ENCODE measurements at places on chromosomes 5 and 9. TPM values are rescaled to one million over a fixed set of nuclear protein-coding genes. Genes with fewer than 3 reads are reported as not detected.

DNA sequence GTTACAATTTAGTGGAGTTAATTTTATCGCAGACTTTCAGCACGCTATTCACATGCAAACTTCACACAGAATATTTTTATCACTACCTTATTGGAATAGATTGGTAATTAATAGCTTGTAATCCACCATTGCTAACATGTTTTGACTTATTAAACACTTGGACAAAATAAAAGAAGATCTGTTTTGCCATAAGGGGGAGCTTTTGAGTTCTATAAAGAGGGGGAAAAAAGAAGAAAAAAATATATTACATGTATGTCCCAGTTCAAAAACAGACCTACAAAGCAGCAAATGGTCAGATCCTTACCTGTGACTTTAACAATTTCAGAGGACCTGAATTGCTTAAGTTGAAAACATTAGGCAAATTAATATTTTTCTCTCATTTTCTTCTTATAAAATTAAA lies 1.2 kb upstream of the PAPPA start:
- DNase-seq = no peak

DNA sequence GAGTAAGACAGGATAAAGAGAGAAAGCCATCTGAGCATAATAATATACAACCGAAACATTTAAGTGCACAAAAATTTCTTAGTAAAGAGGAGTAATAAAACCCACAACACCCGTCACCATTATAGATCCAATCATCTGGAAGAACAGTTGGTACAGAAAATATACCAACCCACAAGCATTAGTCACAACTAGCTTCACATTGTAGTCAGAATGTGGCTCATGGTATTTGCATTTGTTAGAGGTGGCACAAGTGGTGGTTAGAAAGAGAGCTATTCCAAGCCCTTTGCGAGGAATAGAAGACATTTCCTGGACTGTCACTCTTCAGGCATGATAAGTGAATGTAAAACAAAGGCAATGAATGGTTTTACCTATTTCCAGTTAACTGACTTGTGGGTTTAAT lies 677.5 kb upstream of the ST8SIA4 start:
- DNase-seq = no peak

- DNase-seq = no peak
These were observed 116.0 kb upstream of the TARS1 start for GRCh38 chr5:33324667-33325307.

GRCh38 chr5:136011414-136012001 lies 17.3 kb upstream of the TGFBI start:
- no peak for DNase-seq

DNA sequence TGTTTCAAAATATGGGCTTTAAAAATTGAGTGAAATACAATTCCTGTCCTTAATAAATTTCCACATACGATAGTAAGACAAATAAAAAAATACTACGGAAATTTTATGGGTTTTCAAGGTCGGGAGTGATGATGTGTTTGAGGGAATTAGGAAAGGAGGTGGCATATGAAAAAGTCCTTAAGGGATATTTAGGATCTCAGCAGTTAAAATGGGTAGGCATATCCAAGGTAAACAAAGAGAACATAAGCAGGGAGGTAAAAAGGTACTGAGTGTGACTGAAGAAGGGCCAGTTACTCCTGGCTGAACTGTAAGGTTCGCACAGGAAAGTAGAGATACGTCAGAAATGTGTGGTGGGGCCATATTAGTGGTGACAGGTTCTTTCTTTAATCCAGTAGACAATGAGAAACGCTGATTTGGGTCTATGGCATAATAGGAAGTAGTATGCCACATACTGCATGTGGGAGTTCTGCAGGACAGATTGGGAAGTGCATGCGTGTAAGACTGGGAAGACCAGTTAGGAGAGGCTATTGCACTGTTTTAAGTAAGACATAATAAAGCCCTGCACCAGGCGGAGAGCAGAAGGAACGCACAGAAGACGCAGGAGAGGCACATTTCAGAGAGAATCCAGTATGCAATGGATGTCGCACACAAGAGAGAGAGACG lies 937 bp upstream of the HMGCR start:
- DNase-seq = no peak

- no peak for DNase-seq
These were observed 98.9 kb upstream of the NTRK2 start for GRCh38 chr9:84570482-84571154.

DNA sequence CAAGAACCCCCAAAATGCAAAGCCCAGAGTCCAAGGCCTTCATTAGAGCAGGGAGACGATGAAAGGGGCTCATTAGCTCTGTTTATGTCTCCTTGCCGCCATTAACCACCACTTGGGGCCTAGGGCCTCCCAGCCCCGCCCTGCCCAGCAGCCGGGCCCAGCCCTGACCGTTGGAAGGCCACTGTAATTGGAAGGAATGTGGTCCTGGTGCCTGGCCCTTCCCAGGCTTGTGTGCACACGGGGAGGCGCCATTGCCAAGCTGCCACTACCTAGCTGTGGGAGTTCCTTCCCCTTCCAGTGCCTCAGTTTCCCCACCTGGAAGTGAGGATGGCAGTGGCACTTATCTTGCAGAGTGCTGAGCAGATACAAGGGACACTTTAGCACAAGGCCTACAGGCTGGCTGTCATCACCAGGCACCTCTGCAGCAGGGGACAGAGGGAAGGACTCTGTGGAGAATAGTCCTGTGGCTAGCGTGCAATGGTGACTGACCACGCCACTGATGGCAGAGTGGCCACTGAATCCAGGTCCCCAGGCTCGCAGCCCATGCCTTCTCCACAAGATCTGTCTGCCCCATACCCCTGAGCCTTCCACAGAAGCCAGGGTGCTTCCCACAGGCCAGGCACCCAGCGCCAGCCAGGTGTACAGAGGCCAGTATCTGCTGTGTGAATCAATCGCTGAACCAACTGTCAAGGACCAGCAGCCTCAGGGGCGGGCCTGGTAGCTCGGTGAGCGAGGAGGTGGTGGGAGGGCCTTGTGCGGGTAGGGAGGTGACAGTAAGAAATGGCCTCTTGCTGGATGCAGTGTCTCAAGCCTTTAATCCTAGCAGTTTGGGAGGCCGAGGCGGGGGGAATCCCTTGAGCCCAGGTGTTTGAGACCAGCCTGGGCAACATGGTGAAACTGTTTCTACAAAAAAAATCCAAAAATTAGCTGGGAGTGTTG lies 20.8 kb downstream of the GBGT1 start:
- peak; percentile 66 for DNase-seq

DNA sequence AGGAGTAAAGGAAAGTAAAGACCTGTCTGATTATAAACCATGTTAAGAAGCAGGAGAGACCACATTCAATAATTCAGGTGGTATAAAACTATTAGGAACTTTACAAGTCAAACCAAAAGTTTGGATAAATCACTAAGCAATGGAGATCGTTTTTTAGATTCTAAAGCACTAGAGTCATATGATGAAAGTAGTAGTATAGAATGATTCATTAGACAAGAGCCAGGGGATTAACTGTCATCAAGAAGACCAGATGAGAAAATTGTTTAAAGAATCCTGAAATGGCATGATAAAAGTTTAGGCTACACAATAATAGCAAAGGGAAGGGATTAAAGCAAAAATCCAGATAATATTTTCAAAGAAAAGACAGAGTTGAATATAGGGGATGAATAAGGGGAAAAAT lies 12.9 kb upstream of the CARNMT1 start:
- DNase-seq = no peak

GRCh38 chr9:133506653-133507038 lies 18.1 kb downstream of the MYMK start:
- DNase-seq = no peak

DNA sequence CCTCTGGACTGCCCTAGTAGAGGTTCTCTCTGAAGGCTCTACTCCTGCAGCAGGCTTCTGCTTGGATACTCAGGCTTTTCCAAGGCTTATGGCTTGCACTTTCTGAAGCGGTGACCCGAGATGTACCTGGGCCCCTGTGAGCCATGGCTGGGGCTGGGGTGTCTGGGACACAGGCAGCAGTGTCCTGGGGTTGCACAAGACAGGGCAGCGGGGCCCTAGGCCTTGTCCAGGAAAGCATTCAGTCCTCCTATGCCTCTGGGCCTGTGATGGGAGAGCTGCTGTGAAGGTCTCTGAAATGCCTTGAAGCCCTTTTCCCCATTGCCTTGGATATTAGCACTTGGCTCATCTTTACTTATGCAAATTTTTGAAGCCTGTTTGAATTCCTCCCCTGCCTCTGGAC lies 192.2 kb downstream of the YTHDC2 start:
- no peak for DNase-seq

- DNase-seq = no peak
These were observed 1.7 kb upstream of the GLT6D1 start for GRCh38 chr9:135641047-135641446.

DNA sequence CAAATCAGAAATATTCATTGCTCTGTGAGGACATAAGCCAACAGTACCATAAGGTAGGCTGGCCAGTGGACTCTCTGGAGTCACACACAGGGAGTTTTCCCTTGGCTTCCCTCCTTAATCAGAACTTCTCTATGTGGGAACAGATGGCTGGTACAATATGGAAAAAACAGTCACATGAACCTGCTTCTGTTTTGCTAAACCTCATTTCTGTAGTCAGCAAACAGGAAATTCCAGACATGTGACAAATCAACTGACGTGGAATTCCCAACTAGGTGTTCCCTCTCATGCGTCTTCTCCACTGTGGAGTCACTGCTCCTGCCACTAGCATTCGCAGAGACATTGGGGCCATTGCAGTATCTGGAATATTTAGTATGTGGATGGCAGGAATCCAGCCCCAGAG lies 617.6 kb downstream of the KIF4B start:
- DNase-seq = no peak

GRCh38 chr9:106775960-106776359 lies 87.0 kb upstream of the ZNF462 start:
- DNase-seq = no peak

GRCh38 chr5:14582797-14583137 lies 1.2 kb downstream of the OTULINL start:
- no peak for DNase-seq

DNA sequence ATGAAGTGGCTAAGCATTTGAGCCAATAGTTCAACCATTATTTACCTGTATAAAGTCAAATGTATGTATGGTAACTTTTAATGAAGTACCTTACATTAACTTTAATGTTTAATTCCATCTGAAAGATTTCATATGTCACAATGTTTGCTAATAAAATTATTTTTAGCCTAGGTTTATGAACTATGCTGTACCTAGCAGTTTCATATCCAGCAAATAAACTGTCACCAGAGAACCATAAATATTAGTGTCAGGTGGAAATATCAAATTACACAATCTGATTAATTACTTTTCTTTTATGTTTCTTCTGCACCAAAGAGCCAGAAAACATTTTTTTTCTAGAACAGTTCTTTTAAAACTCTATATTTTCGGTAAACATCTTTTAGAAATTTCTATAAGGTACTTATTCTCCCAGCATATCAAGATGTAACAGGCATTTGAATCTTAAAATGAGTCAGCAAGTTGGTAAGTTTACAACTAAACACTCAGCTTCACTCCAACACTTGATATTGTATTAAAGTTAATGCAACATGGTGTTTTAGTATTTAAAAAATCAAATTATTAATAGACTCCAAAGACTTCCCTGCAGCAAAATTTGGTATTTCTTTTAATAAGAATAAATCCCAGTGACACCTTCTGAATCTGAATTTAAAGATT lies 8.5 kb upstream of the CCDC192 start:
- DNase-seq = no peak

DNA sequence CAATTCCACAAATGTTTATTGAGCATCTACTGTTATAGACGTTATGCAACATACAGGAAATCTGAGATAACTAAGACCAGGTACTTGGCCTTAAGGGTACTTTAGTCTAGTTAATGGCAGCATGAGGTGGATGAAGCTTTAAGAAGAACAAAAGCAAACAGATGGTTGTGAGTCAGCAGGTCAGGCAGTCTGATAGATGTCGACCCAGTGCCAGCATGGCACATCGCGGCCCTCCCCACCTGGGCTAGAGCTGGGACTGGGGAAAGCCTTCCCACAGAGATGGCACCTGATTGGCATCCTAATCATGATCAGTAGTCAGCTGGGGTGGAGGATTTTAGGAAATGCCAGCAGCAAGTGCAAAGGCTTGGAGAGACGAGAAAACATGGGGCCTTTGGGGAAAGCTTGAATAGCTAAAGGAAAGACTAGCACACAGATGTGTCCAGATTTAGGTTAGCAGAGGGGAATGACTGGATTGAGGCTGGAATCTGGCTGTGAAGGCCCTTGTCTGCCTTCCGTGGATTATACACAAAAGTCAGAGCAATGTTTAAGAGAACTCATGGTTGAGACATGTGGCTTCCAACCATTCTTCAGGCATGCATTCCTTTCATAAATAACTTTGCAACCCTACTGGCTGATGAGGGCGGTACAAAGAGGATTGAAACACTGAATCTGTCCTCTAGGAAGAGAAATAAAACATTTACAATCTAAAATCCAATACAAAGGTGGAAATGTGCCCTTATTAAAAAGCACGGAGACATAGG lies 395.4 kb upstream of the WWC1 start:
- DNase-seq = no peak

- no peak for DNase-seq
These were observed 45.3 kb upstream of the NAA35 start for GRCh38 chr9:85895685-85896084.

GRCh38 chr9:84708400-84708799 lies 38.9 kb downstream of the NTRK2 start:
- no peak for DNase-seq

DNA sequence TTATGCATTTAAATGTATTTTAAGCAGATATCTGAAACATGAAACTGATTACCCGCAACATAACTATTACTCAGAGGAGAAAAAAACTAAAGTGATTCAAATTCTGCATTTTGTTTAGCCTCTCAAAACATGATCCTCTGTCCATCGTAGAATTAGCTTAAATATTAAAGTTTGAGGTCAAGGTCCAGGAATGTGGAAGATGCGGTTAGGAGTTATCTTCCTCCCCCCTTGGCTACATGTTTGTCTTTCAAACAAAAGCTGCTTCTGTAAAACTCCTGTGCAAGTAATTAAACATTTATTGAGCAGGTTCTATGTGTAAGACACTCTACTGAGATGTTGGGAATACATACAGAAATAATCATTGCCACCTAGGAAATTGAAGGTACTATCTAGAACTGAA lies 175.0 kb upstream of the ISL1 start:
- no peak for DNase-seq

DNA sequence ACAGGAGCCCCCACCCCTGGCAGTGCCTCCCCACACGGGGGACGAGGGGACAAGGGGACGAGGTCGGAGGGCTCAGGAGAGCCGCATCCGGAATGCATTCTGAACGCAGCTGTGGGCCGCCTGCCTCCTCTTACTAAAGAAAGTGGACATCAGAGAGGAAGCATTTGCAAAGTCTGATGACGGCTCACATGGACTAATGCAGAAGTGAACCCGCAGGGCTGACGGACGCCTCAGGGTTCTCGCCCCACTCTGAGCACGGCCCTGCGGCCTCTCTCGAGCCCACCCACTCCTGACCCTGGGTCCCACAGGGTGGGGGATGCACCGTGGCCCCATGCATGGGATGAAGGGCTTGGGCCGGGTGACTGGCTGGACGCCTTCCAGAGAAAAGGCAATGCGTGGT lies 5.9 kb downstream of the LPCAT1 start:
- no peak for DNase-seq

The GAS1 gene
- total RNA-seq = 0.21 TPM

The CDC14B gene
- 1.5 TPM for total RNA-seq

The PROB1 gene
- 3.2 TPM for total RNA-seq

The CHSY3 gene
- total RNA-seq = not detected

The CDH18 gene
- not detected for total RNA-seq

The FOXD4L3 gene
- total RNA-seq = not detected

The STK32A gene
- total RNA-seq = not detected

The EIF4EBP3 gene
- 15.8 TPM for total RNA-seq

The KDM3B gene
- 39.0 TPM for total RNA-seq

The BARHL1 gene
- total RNA-seq = not detected

Data from activated CD4-positive, alpha-beta T cell treated with anti-CD3 and anti-CD28 coated beads for 36 hours (primary cell).